Fibroblast of skin of scalp (primary cell): ENCODE measurements at places on chromosomes 12 and 14.

GRCh38 chr14:92929689-92930608 is 7.0 kb downstream of the CHGA start:
- DNase-seq, result no peak

DNA sequence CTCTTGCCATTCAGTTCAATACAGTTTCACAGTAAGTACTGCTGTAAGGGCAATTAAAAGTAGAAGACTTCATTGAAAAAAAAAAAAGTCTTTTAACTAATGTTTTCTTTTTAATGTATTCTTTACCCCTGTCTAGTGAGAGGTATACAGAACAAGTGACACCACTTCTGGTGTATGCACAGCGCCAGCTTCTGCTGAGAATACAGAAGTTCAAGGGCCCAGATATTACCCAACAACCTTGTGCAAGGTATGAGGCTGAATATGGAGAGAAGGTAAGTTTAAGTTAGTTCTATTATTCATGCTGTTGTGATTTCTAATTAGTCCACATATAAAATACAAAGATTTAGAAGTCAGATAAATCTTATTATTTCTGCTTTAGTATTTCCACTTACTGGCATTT is 168.7 kb downstream of the CFAP54 start:
- no peak for DNase-seq

DNA sequence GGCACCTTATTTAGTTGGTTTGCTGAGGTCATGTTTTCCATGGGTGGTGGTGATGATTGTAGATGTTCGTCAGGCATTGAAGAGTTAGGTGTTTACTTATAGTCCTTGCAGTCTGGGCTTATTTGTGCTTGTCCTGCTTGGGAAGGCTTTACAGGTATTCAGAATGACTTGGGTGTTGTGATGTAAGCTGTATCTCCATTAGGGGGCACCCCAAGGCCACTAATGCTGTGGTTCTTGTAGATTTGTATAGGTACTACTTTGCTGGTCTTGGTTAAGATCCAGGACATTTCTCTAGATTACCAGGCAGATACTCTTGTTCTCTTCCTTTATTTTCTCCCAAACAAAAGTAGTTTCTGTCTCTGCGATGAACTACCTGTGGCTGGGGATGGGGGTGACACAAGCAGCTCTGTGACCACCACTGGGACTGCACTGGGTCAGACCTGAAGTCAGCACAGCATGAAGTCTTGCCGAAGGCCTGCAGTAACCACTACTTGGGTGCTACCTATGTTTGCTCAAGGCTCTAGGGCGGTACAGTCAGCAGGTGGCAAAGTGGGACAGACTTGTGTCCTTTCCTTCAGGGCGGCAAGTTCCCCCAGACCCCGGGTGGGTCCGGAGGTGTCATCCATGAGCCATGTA is 35.8 kb upstream of the FBXO33 start:
- peak; percentile 41 for DNase-seq

DNA sequence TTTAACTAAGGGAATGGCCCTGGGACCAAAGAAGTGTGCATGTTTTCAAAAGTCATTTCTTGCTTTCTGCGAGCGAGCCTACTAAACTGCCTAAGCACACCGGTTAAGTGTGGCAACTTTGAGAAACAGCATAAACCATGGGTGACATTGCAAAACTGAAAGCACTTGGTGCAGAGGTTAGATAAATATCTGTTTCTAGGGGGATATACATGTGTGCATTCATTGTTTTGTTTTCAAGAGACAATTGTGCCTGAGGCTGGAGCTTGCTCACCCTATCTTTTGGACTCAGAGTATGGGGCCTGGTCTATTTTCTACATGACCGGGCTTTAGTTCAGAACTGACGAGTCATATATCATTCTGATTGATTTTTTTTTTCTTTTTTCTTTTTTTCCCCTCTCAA is 923.4 kb downstream of the NRXN3 start:
- no peak for DNase-seq

GRCh38 chr14:33504246-33505099 is 446.4 kb downstream of the EGLN3 start:
- no peak for DNase-seq

DNA sequence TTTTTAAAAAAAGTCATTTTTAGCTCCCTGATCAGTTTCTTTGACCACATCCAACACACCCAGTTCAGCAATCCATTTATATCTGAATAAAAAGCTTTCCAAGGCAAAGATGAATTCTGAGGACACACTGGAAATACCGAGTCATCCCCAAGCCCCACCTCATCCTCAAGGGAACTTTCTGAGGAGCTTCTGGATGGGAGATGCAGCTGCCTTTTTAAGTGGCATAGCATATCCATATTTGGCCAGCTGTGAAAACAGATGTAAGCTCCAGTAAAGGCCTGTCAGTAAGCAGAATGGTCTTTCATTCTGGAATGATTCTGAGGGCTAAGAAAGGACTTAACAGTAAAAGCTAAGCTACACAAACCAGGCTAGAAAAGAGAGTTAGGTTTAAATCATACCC is 18.4 kb downstream of the ZFYVE1 start:
- peak; percentile 90 for DNase-seq

DNA sequence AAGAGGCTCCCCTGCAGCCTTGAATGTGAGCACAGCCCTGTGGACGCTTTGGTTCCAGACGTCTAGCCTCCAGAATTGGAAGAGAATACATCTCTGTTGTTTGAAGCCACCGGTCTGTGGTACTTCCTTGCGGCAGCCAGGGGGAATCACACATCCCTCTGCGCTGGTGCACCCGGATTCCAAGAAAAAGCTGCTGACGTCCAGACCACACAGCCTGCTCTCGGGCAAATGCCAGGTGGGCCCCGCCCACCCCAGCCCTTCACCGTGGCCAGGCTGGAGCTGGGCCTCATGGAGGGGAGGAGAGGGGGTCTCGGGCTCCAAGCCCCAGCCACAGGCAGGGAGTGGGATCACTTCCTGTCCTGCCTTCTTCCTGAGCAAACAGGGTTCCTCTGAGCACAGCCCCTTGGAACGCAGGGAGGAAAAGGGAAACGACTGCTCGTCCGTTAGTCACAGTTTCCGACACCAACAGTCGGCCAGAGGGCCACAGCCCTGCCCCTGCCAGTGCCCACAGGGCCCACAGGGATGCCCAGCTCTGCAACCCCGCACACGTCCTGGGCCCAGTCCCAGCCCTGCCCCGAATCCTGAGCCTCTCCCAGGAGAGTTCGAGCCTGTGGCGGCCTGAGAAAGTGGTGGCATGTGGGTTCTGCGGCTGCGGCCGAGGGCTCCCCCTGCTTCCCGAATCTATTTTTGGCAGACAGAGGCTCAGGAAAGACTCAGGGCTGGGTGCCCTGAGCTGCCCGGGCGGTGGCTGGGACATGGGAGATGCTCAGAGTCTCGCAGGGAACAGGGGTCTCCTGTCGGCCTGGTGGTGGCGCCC is 85.3 kb downstream of the RFLNA start:
- DNase-seq, result peak; percentile 88

- peak; percentile 93 for DNase-seq
Measured at GRCh38 chr12:128076188-128076587, 190.8 kb upstream of the TMEM132C start.

GRCh38 chr12:119715268-119715620 is 47.3 kb downstream of the PRKAB1 start:
- peak; percentile 22 for DNase-seq
